Astrocyte of the spinal cord (primary cell): ENCODE measurements at places on chromosomes 5 and 9.

DNA sequence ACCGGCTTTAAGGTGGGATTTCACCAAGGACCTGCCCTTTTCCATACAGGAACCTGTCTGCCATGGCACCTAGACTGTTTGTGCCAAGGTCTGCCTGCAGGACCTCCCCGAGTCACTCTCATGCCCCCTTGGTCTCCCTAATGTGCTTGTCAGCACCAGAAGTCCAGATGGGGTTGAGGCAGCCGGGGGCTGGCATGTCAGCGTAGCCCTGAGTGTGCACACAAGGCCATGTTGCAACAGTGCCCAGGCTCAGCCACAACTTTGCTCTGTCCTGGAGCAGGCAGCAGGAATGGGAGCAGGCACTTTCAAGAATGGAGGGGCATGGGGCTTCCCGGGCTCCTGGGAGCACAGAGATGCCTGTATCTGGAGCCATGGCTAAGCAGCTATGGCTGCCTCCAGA, 621.5 kb downstream of the CDH9 start:
- DNase-seq: no peak

GRCh38 chr5:125489146-125489545, 742.7 kb upstream of the ZNF608 start:
- DNase-seq: no peak

GRCh38 chr9:99071313-99072039, 33.4 kb upstream of the TGFBR1 start:
- DNase-seq: peak; percentile 33

DNA sequence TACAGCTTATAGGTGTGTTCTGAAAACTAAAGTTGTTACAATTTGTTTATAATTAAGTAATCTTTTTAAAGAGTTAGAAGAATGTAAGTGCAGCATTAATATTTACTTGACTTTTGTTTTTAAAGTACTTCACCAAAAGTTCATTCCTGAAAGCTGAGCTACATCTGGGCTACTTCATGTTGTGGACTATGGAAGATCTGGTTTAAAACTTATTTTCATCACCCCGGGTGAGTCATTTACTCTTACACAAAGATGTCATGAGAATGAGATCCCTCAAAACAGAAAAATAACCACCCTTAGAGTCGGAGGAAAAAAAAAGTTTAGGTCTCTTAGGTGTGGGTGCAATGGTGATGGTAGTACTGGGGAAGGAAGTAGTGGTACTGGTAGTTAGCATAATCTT, 5.1 kb downstream of the POU5F2 start:
- DNase-seq: no peak

GRCh38 chr9:12014488-12014887, 678.7 kb upstream of the TYRP1 start:
- no peak for DNase-seq

GRCh38 chr9:385818-386398, 171.2 kb downstream of the DOCK8 start:
- peak; percentile 62 for DNase-seq

DNA sequence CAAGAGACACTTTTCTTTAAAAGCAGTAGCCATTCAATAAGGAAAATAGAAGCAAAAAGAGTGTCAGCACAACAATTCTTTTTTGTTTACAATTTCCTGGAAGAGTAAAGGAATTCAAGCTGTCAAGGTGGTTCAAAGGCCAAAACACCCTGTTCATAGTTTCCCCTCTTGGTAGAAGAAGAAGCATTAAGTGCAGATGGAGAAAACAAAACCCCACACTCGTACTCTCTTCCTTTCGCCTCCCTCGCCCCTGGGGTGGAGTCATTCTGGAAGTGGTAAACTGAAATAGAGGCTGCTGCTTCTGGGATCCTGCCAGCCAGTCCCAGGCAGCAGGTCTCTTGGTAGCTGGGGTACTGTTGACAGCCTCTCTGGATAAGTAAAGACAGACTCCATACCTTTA, 105.0 kb downstream of the ANKRD55 start:
- DNase-seq: no peak

- no peak for DNase-seq
Observed at GRCh38 chr5:157544623-157544989, 31.0 kb downstream of the ADAM19 start.

GRCh38 chr5:168710706-168711105, 131.5 kb upstream of the PANK3 start:
- DNase-seq: no peak

DNA sequence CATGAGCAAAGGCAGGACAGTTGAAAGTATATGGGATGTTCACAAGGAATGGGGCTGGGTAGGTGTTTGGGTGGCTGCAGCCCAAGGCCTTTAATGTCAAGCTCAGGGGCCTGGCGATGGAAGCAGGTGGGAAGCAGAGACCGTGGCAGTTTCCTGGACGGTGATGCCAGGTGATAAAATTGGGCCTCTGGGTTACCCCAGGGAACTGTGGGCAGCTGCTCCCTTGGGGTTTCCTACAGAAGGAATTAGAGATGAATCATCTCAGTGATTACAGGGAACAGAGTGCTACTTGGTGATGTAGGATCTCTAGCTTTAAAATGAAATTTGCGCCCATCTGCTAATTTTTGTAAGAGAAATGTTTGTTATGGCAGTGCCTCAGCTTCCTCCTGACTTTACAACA, 39.2 kb downstream of the TSTD2 start:
- DNase-seq: no peak

GRCh38 chr9:78131969-78132700, 100.5 kb upstream of the GNAQ start:
- DNase-seq: peak; percentile 33

DNA sequence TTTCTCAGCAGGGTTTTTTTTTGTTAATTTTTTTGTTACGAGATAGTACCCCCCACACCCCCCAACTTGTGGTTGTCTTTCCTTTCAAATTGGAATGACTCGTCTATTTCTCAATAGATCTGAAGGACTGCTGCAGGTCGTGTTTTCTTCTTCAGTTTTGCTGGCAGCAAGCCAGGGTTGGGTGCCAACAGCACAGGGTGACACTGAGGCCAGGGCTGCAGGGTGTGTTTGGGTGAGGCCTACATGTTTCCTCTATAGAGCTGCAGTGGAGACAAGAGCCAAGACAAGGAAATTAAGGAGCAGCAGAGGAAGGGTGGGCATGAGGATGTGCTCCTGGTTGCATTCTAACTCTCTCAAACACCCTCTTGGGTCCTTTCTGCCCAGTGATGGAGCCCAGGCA, 52.2 kb downstream of the NXNL2 start:
- DNase-seq: no peak

- no peak for DNase-seq
Observed at GRCh38 chr5:1526681-1527131, 2.9 kb upstream of the LPCAT1 start.

DNA sequence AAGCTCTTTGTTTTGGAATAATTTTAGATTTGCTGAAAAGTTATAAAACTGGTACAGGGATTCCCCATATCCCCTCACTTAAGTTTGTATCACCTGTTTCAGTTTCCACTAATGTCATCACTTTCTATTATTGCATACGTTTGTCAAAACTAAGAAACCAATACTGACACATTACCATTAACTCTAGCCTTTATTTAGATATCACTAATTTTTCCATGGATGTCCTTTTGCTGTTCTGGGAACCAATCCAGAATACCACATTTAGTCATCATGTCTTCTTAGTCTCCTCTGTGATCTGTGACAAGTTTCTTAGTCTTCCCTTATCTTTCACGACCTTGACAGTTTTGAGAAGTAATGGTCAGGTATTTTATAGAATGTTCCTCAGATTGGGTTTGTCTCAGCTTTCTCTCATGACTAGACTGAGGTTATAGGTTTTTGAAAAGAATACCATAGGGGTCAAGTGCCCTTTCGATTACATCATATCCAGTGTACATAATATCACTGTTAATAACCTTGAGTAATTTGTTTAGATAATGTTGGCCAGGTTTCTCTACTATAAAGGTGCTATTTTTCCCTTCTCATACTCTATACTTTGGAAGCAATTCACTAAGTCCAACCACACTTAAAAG, 51.9 kb upstream of the NMUR2 start:
- DNase-seq: no peak

DNA sequence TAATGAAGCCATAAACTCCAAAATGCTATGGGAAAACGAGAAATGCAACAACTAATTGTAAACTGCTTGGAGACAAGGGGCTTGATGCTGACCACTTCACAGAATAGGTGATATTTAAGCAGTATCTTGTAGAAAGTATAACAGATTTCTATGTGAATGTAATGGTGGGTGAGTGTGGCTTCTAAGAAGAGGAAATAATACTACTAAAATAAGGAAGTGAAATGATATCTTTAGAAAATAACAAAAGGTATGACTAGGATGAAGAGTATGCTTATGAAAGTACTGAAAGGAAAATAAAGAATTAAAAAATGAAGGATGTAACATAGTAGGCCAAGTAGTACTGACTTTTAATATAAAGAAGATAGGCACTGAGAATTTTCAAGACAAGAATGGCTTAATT, 94.2 kb downstream of the AGTPBP1 start:
- DNase-seq: no peak

GRCh38 chr9:116419181-116419580, 265.6 kb downstream of the PAPPA start:
- DNase-seq: no peak

DNA sequence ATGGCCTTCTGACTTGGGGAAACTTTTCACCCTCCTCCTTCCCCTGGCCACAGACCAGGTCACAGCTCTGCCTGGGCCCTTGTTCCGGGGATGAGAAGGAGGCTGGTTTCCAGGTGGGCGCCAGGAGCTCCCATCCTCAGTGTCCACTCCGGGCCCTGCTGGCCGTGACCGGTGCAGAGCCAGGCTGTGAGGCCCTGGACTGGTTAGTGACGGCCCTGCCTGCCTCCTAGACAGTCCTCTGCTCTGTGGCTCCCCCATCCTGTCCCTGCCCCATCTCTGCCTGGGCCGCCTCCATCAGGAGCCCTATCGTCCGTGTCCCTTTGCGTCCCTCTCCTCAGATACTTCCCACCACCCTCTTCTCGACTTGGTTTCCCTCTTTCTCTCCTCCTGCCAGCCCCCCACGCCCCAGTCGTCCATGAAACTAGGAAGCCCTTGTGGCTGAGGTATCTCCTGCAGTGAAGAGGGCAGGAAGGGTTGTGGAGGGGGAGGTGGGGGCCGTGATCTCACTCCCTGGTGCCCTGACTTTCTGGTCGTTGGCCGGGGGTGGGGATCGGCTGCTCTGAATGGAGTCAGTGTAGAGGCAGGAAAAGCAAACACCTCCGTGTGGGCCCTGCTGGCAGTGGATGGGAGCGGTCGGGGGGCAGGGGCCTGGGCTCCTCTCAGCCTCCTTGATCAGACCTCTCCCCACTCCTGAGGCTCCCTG, 15.4 kb upstream of the CERCAM start:
- DNase-seq: no peak

- peak; percentile 77 for DNase-seq
Observed at GRCh38 chr9:78982849-78983248, 588.9 kb upstream of the TLE4 start.

DNA sequence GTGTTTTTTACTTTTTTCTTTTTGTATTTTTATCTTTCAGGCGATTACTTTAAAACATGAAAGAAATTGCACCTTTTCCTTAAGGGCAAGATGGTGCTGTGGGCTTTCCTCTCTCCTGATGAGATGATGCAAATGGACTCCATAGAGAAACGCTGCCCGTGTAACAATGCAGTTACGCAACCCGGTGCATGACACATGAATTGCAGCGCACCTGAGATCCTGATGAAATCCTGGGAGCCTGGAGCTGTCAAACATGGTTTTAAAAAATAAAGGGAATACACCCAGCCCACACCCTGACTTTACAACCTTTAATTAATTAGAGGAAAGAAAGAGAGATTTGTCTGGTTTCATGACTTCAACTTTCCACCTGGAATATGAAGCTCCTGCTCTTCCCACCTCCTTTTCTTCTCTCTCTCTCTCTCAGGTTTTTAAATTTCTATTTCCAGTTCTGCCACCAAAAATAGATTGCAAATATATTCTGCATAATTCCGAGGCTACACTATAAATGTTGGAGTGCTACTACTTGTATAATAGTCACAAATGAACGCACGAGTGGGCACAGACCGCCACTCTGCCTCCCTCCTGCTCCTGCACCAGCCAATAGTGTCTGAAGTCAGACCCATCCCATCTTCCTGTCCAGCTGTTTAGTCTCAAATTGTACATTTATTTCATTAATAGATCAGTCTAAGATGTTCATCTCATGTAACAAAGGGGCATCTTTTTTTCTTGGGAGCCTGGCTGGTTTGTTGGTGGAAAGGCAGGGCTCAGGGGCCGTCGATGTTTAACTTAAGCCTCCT, 179.1 kb downstream of the AUH start:
- DNase-seq: no peak

GRCh38 chr5:111223787-111224560, at the start of gene CAMK4:
CAMK4 (plus strand) TSS chr5:111224384; CDS start chr5:111224484, 100 bp downstream.
- peak; percentile 74 for DNase-seq

DNA sequence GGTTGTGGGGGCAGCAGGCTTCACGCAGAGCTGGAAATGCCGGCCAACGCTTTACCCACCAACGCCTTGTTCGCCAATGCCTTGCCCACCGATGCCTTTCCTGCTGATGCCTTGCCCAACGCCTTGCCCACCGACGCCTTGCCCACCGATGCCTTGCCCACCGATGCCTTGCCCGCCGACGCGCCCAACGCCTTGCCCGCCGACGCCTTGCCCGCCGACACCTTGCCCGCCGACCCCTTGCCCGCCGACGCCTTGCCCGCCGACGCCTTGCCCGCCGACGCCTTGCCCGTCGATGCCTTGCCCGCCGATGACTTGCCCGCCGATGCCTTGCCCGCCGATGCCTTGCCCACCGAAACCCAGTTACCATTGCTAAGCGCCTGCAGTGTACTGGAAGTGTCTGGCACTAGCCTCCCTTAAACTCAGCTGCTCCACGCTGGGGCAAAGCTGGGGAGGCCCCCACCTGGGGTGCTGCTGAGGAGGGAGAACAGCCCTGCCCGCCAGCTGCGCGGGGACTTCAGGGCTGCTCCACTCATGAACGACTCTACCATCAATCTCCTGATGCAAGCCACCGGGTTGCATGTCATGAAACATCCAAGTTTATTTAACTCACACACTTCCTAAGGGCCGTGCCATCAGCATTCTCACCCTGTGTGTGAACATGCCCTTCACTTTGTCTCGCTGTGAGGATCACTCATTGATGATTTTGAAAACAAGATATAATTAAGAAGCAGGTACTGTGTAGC, 1.8 kb downstream of the SLC6A18 start:
- no peak for DNase-seq

- no peak for DNase-seq
Observed at GRCh38 chr9:130500340-130501180, 55.8 kb downstream of the ASS1 start.

DNA sequence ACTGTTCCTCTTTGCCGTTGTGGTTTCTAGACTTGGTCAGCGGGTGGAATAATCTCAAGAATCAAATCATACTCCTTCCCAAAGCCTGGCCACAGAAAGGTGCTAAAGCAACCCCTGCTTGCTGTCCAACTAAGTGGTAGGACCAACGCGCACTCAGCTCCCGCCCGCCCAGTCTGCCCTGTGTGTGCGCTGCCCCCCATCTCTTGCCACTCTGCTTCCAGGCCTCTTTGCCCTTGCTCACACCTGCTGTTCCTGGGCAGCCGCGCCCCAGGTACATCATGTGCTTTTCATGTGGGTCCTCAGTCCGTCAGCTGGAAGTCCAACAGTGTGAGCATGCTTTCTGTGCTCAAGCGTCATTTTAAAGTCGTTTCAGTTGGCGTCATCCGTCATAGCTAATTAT, 65.5 kb downstream of the SYK start:
- DNase-seq: no peak
